Keratinocyte (primary cell): ENCODE measurements at places on chromosomes 16 and 17.

DNA sequence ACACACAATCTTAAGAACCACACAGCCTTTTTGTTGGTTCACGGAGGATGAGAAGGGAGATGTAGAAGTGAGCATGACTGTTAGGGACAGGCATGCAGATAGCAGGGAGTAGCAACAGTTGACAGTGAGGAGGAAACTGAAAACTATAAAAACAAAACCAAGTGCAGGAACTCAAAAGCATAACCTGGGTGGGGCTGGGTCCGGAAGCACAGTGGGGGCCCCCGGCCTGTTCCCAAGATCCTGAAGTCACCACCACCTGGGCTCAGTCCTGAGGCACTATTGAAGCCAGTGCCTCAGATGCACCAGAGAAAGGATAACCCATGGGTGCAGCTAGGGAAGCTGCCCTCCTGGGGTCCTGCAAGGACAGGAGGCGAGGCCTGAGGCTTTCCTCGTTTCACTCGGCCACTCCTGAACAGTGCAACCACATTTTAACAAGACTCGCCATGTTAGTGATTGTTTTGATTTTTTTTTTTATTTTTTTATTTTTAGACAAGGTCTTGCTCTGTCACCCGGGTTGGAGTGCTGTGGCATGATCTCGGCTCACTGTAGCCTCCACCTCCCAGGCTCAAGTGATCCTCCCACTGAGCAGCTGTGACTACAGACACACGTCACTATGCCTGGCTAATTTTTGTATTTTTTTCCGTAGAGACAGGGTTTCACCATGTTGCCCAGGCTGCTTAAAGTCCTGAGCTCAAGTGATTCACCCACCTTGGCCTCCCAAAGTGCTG, 27.7 kb upstream of the CBX4 start:
- no peak for DNase-seq

- no peak for DNase-seq
Measured at GRCh38 chr16:16009401-16009800, 60.0 kb downstream of the ABCC1 start.

GRCh38 chr17:73698966-73699365, 54.7 kb upstream of the SDK2 start:
- no peak for DNase-seq

DNA sequence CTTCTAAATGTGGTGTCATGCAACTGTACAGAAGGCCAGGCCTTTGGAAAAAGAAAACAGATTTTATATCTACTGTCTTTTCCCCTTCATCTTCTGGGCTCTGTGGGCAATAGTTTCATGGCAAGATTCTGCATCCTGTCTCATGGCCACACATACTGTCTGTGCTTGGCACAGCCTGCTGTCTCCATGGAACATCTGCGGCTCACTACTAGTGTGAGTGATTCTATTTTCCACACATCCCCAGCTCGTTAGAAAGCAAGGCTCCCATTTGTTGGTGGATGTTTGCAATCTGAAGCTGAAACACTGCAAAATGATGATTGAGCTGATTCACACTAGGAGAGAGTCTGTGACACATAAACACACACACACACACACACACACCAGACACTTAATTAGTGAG, 32.4 kb downstream of the CACNG3 start:
- no peak for DNase-seq

DNA sequence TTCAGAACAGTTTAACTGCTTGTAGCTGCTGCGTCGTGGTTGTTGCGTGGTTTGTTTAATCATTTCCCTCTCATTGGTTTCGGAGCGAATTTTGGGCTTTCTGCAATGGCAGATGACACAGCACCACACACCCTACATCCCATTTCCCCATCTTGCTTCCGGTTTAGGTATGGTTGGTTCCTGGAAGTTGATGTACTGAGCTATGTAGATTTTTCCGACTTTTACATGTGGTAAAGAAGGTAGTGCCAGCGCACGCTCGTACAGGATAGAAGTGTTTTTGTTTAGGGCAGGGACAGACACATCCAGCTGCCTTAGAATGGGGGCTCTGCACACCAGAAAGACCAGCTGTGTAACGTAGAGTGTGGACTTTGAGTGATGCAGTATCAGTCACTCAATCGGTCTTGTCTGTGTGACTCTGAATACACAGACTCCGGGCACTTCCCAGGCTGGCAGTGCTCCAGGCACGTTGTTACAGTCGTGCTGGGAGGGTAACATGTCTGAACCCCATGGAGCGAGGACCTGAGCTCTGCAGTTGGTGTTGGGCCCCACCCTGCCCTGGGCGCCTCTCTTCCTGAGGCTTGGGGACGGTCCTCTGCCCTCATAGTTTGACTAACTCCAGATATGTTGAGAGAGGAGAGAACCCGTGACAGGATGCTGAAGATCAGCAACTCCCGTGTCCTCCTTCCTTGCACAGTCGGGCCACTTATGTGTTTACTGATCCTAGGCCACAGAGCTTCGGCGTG, 172.0 kb upstream of the CHMP6 start:
- DNase-seq: no peak

GRCh38 chr17:7955414-7956227, 23.6 kb downstream of the CNTROB start:
- DNase-seq: no peak

GRCh38 chr16:12120217-12120981, 143.9 kb downstream of the SNX29 start:
- DNase-seq: no peak

DNA sequence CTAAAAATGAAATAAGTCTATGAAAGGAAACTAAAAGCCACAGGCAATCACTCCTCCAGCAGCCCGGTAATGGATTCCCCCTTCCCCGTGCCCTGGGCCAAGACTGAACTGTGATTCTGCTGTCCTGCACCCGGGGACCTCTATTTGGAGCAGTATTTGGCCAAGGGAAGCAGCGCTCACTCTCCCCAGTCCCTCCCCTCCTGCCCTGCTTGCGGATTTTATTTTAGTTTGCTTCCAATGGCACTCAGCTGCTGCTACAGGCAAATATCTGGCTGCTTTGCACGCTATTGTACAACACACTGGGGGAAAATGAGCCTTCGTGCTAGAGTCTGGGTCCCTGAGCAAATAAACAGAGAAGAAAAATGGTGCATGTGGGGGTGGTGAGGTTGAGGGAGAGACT, 975.7 kb upstream of the RBFOX1 start:
- no peak for DNase-seq

DNA sequence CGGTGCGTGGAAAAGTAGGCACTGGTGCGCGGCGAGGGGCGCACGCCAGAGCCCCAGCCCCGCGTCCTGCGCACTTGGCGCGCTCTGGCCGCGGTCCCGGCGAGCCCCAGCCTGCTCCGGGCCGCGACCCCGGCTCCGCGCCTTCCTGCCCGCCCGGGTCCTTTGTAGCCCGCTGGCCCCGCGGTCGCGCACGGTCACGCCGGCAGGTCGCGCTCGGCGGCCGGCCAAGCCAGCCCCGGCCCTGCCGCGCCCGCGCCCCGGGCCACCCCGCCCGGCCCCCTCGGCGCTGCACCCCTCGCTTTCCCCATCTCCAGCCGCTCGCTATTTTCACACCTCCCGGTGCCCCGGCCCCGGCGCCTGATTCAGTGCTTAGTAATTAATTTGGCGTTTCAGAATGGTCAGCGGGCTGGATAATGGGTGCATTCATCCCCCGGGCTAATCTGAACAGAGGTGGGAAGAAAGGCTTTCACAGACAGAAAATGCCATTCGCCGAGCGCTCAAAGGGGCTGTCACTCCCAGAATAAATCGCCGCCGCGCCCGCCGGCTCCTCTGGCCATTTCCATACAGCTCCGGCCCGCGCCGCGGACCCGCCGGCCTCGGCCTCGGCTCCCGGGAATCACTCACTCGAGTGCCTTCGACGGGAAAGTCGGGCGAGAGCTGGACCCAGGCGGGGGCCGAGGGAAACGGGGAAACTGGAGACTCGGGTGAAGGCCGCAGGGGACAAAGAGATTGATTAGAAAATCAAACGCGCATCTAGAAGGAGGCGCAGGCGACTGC, 17.8 kb upstream of the NTN1 start:
- DNase-seq: no peak

GRCh38 chr16:85902366-85903155, 3.6 kb downstream of the IRF8 start:
- no peak for DNase-seq

GRCh38 chr17:13350466-13350865, 251.3 kb downstream of the HS3ST3A1 start:
- DNase-seq: no peak

DNA sequence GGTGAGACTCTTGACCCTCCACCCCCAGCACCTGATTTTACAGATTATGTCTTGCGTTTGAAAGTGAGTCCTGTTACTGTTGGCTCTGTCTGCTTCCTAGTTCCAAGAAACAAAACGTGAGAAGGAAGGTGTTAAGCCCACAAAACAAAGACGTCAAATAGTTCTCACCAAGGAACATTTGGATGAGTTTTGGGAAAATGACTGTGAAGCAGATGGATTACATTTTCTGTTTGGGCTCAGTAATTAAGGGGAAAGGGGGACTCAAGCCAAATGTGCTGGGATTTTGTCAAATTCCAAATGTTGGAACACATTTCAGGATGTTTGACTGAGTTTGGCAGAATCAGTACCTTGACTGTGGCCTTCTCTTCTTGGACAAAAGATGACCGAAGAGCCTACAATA, 71.2 kb downstream of the PCTP start:
- DNase-seq: no peak

GRCh38 chr16:85057948-85058347, 30.4 kb downstream of the KIAA0513 start:
- DNase-seq: no peak

- no peak for DNase-seq
Measured at GRCh38 chr16:89388536-89388935, 101.8 kb downstream of the ANKRD11 start.

GRCh38 chr16:73483076-73483791, 435.3 kb upstream of the ZFHX3 start:
- no peak for DNase-seq

DNA sequence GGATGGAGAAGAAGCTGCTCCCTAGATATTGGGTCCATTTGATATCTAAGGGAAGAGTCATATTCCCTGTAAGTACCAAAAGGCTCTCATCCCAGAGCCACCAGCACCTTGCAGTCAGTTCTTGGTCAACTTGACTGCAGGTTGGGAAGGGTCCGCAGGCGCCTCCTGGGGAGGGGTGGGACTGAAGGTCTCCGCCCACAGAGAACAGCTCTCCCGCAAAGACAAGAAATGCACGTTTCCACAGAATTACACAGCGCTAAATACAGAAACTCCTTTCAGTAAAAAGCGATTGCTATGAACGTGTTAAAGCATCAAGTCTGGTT, 864 bp upstream of the CTCF start:
- DNase-seq: no peak

- DNase-seq: no peak
Measured at GRCh38 chr16:23594186-23594585, 1.9 kb downstream of the NDUFAB1 start.

GRCh38 chr17:83119987-83120864, 40.8 kb downstream of the METRNL start:
- no peak for DNase-seq

- DNase-seq: no peak
Measured at GRCh38 chr16:695355-696089, 5.3 kb upstream of the WDR24 start.

- DNase-seq: no peak
Measured at GRCh38 chr16:57918994-57919393, 51.9 kb downstream of the CNGB1 start.

- peak; percentile 88 for DNase-seq
Measured at GRCh38 chr17:8187517-8188262, 2.3 kb downstream of the BORCS6 start.

GRCh38 chr16:84268291-84269040, 26.2 kb upstream of the WFDC1 start:
- DNase-seq: no peak

DNA sequence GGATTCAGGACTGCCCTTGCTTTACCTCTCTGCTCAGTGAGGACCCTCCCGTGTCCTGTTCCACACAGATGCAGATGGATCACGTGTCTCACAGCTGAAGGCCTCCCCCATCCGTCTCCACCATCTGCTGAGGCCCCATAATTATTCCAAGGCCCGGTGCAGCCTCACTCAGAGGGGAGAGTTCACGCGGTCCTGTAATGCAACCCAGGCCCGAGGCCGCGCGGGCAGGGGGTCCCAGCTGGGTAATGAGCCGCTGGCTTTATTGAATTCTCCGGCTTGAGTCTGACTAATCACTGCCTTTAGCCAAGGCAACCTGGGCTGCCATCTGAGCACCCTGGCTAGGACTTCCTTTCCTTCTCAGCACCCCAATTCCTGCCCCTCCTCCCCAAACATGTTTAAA, 4.4 kb upstream of the WFIKKN2 start:
- DNase-seq: no peak

- DNase-seq: no peak
Measured at GRCh38 chr16:12862327-12862726, 39.1 kb upstream of the SHISA9 start.

- no peak for DNase-seq
Measured at GRCh38 chr17:4152471-4152870, 9.5 kb downstream of the CYB5D2 start.

- no peak for DNase-seq
Measured at GRCh38 chr17:35046740-35047283, 16.7 kb downstream of the RFFL start.

- DNase-seq: no peak
Measured at GRCh38 chr17:27542841-27543463, 86.7 kb downstream of the KSR1 start.

DNA sequence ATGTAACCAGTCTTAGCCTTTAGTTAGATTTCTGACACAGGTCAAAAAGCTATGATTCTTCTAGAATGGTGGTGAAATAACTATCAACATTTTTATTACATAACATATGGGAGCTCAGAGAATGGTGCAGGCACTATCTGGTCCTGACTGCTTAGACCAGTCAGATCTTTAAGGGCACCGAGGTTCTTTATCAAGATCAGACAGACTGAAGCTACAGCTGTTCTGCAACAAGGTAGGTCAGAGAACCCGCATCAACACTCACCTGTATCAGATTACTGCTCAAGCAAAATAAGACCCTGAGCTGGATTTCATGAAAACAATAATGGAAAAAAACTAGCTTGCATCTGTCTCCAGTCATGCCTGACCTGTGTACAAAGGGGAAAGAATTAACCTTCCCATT, 160.4 kb downstream of the KCNJ2 start:
- DNase-seq: no peak

DNA sequence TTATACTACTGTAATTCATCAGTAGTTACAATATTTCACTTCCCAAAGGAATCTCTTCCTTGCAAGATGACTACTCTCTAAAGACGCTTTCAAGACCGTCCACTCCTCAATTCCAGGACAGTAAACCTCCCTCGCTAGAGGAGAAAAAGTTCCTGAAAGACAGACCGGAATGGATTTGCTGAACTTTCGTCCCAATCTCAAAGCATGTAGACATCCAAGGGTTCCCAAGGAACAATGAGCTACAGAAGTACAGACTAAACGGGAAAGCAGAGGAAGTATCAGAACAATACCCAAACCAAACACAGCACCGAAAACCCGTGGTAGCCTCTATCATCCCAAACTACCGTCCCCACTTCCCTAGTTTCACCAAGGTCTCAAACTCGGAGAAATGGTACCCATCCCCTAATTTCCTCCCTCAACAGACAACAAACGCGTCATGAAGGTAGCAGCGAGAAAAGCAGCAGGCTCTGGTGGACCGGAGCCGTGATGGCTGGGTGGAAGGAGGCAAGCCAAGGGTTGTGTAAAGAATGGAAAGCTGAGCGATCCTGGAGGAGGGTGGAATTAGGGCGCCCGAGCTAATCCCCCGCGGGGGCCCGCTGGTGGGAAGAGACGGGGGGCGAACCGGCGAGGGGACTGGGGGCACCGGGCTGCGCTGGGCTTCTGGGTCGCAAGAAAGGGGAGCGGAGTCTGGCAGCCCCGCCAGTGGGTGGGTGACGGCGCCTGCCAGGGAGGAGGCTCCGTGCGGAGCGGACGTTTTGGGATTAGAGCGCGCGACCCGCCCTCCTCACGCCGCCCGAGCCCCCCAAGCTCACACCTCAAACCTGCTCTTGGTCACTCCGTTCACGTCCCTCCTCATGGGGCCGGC, 647 bp downstream of the FBXL20 start:
- DNase-seq: no peak
